Stimulated activated CD4-positive, alpha-beta T cell treated with anti-CD3 and anti-CD28 coated beads, Interleukin-15, amount 100 ng/mL, for 1 hour (primary cell): ENCODE measurements at places on chromosomes 5 and 9.

GRCh38 chr9:79490657-79491248 is 81.0 kb upstream of the TLE4 start:
- DNase-seq, result no peak

- DNase-seq, result no peak
These were observed 185.9 kb downstream of the KIAA0825 start for GRCh38 chr5:94432499-94432898.

- DNase-seq, result no peak
These were observed 860.1 kb upstream of the TYRP1 start for GRCh38 chr9:11833056-11833455.

- no peak for DNase-seq
These were observed 523.6 kb upstream of the DAB2 start for GRCh38 chr5:39948341-39948740.

- DNase-seq, result no peak
These were observed 34.7 kb upstream of the IDNK start for GRCh38 chr9:83588256-83588655.

GRCh38 chr5:35741971-35742370 is 114.7 kb upstream of the IL7R start:
- DNase-seq, result no peak

DNA sequence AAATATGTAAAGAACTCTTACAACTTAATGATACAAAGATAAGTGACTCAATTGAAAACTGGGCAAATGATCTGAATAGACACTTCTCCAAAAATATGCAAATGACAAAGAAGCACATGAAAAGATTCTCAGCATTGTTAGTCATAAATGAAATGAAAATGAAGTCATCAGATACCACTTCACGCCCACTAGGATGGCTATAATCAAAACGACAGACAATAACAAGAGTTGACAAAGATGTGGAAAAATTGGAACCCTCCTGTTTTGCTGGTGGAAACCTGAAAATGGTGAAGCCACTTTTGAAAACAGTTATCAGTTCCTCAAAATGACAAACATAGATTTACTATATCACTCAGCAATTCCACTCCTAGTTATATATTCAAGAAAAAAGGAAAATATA is 7.9 kb upstream of the SYK start:
- no peak for DNase-seq

DNA sequence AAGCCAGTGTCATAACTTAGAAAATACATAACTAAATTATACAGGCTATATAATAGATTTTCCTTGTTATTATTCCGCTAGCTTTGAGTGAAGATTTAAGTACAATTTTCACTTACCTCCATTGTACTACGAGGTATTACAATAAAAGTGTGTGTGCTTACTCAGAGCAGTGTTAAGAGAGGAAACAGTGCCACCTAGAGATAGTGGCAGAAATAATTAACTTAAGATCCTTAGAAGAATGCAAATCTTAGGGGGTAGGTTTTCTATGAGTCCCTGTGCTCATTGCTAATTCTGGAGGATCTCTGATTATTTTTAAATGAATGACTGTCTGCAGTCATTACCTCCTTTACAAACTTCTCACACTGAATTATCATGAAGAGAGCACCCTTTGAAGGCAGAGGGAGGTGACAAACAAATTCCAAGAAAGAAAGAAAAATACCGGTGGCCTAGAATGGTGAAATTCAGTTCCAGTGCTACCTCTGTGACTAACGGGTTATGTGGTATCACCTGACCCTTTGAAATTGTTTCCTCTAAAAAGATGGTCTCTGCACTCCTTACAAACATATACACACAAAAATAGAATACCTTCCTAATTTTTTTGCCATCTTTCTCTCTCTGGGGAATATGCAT is 379.8 kb downstream of the TRIM36 start:
- DNase-seq, result no peak

DNA sequence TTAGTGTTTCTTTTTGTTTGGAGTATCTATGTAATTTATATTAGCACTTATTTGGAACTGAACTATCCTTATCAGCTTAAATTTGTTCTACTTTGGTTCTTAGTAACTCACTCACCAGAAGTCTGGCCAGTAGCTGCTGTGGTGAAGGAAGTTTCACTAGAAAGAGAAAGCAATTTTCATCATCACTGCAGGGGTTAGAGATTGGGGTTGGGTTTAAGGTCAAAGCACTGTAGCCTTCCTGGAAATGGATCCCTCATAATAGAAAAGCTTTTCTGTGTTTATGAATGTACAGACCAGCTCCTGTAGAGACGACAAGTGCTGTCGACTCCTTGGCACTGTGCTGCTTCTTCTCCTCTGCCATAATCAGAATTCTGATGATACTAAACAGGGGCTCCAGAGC is 22.2 kb downstream of the MROH2B start:
- DNase-seq, result no peak

GRCh38 chr5:72163349-72163983 is 56.2 kb downstream of the MAP1B start:
- no peak for DNase-seq

- DNase-seq, result no peak
These were observed 43.4 kb downstream of the IRF1 start for GRCh38 chr5:132447196-132447595.
